ENCODE measurements at places on chromosomes 4 and X. TPM values are rescaled to one million over a fixed set of nuclear protein-coding genes. Genes with fewer than 3 reads are reported as not detected.

DNA sequence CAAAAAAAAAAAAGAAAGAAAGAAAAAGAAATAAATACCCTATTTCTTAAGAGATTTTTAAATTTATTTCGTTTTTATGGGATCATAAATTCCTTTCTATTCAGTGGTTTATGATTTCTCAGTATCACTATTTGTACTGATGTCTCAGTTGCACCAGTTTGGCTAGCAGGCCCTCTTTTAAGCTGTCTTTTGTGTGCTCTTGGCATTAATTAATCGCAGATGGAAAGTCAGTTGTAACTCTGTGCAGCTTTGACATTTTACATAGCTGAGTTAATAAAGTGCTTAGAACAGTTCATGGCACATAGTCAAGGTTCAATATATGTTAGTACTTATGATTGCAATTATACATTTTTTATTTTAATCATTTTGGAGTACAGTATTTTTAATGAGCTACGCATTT is 123.7 kb upstream of the NUDT6 start:
- ATAC-seq, result no peak

DNA sequence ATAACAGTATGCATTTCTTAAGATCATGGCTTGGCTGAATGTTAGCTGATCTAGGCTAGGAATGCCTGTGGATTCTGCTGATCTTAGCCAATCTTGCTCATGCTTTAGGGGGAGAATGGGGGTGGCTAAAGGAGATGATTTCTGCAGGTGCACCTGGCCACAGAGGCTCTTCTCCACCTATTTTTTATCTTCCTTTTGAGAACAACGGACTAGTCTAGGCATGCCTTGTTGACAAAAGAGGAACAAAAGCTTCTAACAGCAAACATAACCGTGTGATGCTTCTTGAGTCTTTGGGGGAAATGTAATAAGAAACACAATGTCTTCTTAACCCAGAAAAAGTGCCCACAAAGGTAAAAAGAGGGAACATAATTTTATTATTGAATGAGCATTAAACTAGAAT is 743.5 kb downstream of the ARAP2 start:
- ATAC-seq, result no peak

DNA sequence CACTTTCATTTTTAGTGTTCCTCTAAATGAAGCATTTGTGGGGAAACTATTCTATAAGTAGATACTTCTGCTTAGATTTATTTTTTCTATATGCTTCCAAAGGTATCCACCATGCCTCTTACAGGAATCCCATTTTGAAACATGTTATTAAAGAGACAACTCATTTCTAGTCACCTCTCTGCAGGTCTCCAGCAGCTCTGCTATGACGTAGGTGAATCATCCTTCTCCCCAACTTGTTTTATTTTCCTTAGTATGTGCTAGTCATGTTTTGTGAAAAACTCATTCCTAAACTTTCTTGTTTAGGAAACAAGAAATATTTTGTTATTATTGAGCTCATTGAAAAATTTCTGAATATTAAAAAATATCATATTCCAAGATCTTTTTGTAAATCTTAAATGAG is 12.8 kb downstream of the CXCL8 start:
- ATAC-seq, result no peak

The MUC7 gene
- 0.49 TPM for total RNA-seq

Data from motor neuron (in vitro differentiated cells).